ENCODE measurements at places on chromosomes 3 and 15.

GRCh38 chr15:52427804-52428203, 100.9 kb downstream of the MYO5A start:
- no peak for DNase-seq

DNA sequence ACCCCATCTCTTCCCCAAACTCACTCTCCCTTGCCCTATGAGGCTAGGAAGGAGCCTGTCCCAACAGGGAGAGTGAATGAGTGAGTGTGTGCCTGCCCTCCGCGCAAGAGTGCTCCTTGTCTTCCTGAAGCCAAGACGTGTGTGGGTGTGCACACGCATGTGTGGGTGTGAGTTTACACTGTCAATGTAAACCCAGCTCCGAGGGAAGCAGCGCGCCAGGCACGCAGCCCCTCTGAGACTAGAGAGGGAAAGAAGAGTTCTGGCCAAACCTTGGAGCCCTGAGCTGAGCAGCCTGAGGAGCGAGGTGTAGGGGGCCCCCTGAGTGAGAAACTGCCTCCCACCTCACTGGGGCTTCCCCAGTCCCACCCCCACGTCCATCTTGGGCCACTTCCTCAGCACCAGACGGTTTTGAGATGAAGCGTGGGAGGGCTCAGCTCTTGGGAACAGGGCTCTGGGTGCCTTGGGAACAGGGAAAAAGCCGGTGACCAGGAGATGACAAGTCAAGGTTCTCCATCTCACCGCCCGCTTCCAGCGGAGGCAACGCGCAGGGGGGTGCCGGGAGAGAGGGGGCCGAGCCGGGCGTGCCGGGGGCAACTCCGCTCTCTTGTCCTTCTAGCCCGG, 5.1 kb downstream of the MECOM start:
- no peak for DNase-seq

DNA sequence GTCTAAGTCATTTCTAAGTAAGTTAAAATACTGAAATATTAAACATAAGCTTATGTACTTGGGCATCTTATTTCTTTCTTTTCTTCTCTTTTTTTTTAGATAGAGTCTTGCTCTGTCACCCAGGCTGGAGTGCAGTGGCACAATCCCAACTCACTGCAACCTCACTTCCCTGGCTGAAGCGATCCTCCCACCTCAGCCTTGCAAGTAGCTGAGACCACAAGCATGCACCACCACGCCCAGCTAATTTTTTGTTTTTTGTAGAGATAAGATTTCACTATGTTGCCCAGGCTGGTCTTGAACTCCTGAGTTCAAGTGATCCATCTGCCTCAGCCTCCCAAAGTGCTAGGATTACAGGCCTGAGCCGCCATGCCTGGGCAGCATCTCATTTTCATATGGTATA, 16.0 kb upstream of the ZNF710 start:
- DNase-seq = no peak

DNA sequence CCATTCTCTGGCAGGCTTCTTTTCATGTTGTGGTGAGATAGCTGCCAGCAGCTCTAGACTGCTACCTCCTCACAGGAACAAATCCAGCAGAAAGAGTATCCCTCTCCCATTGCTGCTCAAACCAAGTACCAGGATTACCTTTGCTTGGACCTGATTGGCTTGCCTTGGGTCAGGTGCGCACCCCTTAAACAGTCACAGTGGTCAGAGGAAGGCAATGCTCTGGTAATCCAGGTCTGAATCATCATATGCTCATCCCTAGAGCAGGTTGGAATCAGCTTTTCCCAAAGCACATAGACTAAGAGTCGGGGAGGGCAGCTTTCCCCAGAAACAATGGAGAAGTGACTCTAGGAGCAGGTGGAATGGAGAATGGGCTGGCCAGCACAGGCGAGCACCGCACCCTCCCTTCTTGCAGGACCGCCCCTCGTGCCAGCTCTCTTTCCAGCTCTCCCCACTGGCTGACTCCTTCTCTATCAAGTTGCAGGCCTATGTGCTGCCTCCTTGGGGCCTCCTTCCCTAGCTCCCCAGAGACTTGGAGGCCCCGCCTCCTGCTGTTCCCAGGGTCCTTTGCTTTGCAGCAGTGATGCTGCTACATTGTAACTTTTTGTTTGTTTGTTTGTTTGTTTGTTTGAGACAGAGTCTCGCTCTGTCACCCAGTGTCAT, 29.9 kb upstream of the ADPGK start:
- no peak for DNase-seq

DNA sequence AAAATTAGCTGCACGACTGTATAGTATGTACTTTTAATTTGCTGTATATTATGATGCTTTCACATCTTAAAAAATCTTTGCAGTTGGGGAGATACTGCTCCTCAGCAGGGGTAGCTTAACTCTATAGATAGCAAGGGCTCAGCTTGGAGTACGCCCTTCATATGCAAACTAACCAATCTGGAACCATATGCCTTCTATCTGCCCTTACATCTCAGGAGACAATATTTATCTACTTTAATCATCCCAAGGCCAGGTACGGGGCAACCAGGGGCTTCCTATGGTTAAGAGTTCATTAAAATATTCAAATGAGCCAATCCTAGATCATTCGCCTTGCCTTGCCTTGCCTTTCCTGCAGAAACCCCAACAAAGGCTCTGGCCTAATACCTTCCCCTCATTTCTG, 204.1 kb upstream of the ZBTB20 start:
- no peak for DNase-seq

DNA sequence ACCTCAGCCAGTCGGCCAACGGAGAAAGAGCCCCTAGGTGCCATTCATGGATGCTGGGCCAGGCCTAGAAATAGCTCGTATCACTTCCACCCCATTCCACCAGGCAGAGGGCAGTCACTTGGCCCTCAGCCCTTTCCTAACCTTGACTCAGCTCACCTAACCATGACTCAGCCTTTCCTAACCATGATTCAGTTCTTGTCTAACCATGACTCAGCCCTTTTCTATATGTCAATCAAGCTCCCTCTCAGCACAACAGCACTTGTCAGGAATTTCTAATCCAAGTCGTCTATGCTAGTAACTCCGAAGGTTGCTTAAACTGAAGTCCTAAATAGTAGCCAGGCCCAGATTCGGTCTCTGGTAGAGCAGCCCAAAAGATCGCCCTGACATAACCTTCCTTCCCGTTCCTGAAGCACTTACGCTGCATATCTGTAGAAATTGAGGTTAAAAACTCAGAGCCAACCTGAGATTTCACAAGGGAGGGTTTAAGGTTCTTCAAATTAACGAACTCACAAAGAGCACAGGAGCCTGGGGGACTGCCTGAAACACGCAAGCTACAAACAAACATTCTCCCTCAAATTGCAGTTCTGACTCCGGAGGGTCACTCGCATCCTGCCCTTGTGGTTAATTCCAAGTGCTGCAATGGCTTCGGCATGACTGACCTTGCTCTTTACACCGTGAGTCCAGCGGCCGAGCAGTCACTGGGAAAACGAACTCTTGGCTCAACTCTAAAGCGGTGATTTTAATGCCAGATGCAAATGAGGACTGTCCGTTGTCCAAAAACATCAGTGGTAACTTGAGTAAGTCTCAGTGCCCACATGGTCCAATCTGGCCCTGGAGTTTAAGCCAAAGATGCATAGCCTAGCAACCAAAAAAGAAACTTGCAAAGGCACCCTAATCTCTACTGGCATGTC, 99.9 kb downstream of the ADAMTS17 start:
- DNase-seq = no peak

- no peak for DNase-seq
These were observed 792 bp downstream of the ATP13A3 start for GRCh38 chr3:194485881-194486539.
